ENCODE measurements at places on chromosomes 11 and 22.

DNA sequence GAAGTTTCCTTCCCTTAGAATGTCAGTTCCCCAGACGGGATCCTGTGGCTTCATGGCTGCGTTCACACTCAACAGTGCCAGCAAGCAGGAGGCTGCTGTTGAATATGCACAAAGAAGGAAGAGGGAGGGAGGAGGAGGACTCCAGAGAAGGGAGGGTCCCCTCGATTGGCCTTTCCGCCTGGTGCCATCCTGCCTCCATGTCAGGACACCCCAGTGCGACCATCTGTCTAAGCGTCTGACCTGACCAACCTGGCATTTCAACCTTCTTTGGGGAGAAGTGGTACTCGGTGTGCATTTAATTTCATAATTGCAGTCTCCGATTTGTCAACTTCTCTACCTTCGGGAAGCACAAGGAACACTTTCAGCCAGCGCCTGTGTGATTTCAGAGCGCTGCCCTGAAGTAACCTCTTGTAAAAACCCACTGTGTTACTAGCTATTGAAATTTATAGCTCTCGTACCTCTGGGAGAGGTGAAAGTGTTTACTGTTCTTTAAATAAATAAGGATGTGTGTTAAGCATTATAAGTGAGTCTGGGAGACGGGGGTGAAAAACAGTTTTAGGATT is 1491.9 kb downstream of the TBC1D22A start:
- no peak for DNase-seq

DNA sequence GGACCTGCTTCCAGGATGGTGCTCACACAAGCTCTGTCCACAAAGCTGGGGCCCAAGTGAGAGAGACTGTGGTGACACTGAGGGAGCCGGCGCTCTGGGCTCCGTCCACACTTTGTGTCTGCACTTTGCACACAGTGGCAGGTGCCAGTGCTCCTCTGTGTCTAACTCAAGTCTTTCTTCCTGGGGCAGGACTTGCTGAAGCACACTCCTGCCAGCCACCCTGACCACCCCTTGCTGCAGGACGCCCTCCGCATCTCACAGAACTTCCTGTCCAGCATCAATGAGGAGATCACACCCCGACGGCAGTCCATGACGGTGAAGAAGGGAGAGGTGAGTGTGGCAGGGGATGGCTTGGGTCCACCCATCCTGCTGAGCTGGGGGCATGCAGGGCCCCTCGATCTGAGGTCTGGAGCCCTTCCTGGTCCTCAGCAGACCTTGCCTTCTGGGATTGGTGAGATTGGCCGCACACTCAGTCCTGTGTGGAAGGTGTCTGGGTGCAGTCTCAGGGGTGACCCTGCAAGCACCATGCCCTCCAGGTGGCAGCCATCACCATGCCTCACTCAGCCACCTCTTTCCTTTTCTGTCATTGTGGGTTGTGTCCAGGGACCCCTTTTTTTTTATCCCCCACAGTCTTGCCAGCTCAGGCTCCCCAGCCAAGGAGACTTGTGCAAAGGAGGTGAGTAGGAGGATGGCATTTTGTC is 93.3 kb downstream of the BCR start:
- no peak for DNase-seq

GRCh38 chr11:39205236-39205995 is 2254.0 kb downstream of the LRRC4C start:
- no peak for DNase-seq

GRCh38 chr11:133898031-133898769 is 52.9 kb upstream of the SPATA19 start:
- no peak for DNase-seq

DNA sequence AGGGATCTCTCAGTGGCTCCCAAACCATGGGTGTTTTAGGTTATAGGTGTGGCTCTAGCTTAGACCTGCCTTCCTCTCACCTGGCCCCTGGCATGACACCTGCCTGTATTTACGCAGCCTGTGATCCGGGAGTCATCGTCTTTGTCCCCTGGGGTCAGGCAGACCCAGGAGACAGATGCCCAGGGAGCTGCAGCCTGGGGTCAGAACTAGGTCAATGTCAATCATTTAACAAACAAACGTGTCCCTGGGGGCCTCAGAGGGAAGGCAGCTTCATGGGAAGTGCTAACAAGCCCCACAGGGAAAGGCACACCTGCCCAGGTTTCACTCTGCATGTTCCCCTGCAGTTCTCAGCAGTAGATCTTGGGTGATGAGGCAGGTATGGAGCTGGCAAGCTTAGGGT is 12.0 kb downstream of the BACE1-AS start:
- no peak for DNase-seq

DNA sequence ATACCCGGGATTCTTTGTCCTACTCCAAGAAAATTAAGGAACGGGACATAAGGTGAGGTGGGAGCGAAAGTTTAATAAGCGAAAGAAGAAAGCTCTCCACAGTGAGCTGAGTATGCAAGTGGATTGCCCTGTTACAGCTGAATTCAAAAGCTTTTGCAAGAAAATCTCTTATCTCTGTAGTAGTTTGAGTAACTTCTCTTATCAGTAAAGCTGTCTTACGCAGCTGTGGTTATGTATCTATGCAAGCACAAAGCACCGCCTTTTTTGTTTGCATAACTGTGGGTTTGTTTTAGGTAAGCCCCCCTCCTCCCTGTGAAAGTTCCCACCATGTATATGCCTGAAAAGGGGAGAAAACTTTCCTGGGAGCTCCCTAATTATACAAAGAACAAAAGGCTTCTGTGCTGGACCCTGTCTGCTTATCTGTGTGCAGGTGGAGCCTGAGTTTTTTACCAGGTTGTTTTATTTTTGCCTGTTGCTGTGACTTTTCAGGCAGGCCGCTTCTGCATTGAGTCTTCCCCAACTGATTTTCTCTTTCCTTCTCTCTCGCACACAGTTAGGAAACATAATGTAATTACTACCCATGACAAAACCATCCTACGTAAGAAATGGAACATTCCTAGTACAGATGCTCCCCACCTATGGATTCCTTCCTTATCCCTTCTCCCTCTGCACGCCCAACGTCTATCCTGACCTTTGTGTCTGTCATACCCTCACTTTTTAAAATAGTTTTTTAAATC is 837 bp upstream of the PLAAT5 start:
- DNase-seq: no peak

- no peak for DNase-seq
Measured at GRCh38 chr11:36122671-36123070, 166.6 kb downstream of the COMMD9 start.

DNA sequence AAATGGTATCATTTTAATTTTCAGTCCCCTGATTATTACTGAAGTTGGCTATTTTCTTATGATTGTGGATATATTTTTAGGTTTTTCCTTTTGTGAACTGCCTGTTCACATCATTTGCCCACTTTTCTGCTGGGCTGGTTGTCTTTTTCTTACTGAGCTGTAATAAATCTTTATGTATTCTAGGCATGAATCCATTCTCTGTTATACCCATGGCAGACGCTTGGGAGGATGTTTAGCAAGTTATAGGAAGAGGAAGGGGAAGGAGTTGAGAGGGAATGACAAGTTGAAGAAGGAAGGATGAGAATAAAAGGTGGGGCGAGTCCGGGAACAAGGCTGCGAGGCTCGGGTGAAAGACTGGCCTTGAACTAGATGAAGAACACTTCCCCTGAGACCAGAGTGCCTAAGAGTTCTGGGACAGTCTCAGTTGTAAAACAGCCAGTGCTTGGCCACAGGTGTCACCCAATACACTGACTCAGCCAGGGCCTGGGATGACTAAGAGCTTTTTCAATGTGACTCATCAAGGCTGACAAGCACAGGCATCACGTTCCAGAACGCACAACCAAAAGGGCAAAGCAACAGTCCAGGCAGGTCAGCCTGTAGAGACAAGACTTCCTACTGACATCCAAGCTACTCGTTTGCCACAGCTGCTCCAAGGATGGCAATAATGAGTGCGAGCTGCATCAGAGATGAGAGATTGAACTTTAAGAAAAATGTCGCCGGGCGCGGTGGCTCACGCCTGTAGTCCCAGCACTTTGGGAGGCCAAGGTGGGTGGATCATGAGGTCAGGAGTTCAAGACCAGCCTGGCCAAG is 35.2 kb downstream of the LRFN4 start:
- DNase-seq: peak; percentile 80

- no peak for DNase-seq
Measured at GRCh38 chr11:10247011-10247410, 47.0 kb downstream of the SBF2 start.

GRCh38 chr11:9700105-9700801 is 36.4 kb downstream of the SWAP70 start:
- DNase-seq: no peak

GRCh38 chr11:62370743-62371440 is 33.6 kb downstream of the ASRGL1 start:
- DNase-seq: peak; percentile 59

Measured in activated naive CD4-positive, alpha-beta T cell treated with anti-CD3 and anti-CD28 coated beads for 36 hours (primary cell).